ENCODE measurements at places on chromosomes 6 and 20.

GRCh38 chr6:136148051-136148450 is 102.1 kb downstream of the MTFR2 start:
- DNase-seq: no peak

- DNase-seq: no peak
These were observed 46.3 kb downstream of the NINL start for GRCh38 chr20:25538838-25539665.

DNA sequence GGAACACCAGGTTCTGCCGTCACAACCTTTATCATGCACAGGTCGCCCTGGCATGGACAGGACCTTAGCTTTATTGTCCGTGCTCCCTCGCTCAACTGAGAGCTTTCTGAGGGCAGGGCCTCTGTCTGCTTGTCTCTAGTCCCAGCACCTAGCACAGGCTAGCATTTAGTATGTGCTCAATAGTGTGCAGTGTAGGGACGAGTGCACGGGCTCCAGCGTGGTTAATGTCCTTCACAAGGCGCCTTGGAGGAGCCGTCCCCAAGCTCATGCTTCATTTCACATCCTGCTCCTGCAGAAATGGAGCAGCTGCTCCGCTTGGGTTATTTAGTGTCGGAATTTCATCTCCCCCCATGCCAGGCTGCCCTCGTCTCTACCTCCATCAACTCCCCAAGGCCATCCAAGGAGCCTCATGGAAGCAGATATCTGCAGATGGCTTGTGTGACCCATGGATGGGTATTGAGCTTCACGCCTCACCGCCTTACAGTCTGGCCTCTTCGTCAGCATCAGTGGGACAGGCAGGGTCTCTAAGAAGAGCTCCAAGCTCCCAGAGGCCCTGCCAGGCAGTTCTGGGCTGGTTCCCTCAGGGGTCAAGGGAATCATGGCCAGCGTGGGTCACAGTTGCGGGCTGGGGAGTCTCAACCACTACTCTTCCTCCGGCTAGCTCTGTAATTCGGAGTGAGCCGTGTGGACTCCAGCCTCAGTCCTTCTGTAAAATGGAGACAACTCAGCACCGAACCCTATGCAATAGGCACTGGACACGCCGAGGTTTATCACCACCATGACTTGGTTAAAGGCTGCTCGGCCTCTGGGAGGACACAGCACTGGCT is 60.8 kb upstream of the APCDD1L start:
- DNase-seq: no peak

GRCh38 chr20:64222291-64222735 is 33.2 kb upstream of the PCMTD2 start:
- DNase-seq: no peak

- no peak for DNase-seq
These were observed 53.8 kb upstream of the CCDC28A start for GRCh38 chr6:138719744-138720143.

GRCh38 chr6:8006208-8006607 is 58.0 kb downstream of the BLOC1S5 start:
- DNase-seq: peak; percentile 75

- DNase-seq: no peak
These were observed 4.8 kb downstream of the GMNN start for GRCh38 chr6:24779416-24780016.

DNA sequence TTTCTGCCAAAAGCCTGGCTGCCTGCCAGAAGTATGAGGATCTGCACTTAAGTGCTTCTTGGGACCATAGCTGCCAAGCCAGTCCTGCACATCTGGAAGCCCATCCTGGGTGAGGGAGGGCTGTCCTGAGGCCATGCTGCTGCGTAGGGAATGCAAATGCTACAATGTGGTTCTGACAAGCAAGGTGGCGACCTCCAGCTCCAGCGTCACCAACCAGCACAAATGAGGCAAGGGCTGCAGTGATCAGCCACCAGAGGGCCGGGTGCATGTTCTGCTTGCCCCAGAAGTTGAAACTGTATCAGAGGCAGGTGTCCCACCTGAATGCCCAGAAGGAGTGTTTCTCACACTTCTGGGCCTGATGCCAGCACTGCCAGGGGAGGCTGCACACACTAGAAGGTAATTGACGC is 99.1 kb upstream of the KCNQ5 start:
- DNase-seq: peak; percentile 56

DNA sequence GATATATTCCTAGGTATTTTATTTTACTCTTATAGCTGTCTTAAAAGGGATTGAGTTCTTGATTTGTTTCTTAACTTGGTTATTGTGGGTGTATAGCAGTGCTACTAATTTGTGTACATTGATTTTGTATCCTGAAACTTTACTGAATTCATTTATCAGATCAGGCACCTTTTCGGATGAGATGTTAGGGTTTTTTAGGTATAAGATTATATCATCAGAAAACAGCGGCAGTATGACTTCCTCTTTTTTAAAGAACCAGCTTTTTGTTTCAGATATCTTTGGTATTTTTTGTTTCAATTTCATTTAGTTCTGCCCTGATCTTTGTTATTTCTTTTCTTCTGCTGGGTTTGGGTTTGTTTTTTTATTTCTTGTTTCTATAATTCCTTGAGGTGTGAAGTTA is 382.4 kb upstream of the ADGRB3 start:
- peak; percentile 11 for DNase-seq

DNA sequence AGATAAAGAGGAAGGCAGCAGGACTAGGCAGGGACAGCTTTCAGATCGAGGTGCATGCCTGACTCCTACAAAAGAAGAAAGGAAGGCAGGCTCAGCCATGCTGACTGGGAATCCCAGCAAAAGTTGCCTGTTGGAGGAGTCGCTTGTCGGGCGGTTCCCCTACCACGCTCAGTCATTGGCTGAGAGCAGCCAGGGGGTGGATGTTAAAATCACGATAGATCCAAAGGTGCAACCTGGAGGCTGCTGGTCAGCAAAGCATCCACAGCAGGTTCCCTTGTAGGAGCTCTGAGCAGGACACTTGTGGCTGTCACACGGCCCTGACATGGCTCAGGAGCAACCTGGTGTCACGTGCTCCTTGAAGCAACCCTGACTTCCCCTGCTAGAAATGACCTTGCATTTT is 74.6 kb downstream of the ISM1 start:
- peak; percentile 2 for DNase-seq

Measured in hematopoietic multipotent progenitor cell treated with erythropoietin and hydrocortisone succinate and interleukin-3 and kit ligand, for 4 days (in vitro differentiated cells).